ENCODE measurements at places on chromosomes 2 and 18.

- DNase-seq: no peak
These were observed 112.8 kb downstream of the SPTBN1 start for GRCh38 chr2:54568876-54569321.

DNA sequence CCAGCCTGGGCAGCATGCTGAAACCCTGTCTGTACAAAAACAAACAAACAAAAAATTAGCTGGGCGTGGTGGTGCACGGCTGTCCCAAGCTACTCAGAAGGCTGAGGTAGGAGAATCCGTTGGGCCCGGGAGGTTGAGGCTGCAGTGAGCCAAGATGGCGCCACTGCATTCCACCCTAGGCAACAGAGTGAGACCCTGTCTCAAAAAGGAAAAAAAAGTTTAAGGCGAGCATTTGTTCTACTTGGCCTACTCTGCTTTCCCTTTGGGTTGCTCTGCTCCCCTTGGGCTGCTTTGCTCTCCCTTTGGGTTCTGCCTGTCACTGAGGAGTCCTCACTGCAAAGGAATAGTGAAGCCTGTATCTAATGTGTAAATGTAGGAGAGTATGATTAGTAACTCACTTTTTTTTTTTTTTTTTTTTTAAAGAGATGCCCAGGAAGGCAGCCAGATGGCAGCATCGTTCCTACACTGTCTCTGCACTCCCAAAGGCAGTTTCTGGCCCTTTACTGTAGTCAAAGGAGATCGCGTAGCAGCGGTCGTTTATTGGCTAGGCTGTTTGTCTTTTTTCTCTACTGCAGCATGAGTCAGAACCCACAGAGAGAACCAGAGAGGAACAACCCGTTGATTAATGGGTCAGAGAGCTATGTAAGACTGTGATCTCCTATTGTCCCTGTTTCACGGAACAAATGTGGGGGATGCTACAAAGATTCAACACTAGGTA lies 118.3 kb upstream of the CWC22 start:
- DNase-seq: peak; percentile 97

DNA sequence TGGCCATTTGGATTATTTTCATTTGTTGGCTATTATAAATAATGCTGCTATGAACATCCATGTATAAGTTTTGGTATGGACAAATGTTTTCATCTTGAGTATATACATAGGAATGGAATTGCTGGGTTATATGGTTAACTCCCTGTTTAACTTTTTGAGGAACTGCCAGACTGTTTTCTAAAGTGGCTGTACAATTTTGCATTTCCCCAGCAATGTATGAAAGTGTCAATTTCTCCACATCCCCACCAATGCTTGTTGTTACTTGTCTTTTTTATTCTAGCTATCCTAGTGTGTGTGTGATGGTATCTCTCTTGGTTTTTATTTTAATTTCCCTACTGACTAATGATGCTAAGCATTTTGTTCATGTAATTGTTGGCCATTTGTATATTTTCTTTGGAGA lies 90.6 kb upstream of the CYP26B1 start:
- peak; percentile 25 for DNase-seq

DNA sequence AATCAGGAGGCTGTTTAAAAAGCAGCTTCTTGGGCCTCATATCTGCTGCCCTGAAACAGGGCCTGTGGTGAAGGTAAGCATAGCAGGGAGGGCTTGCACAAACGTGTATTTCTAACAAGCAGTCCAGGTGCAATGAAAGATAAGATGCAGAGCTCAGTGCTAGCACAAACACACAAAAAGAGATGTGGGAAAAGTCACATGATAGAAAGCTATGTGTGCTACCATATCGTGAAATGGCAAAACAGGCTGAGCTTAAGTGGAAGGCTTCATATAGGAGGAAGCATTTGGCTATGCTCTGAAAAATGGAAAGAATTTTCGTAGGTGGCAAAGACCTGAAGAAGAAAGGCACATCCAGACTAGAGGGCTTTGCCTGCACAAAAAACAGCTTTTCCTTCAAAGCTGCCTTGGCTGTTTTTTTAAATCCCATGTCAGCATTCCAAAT lies 10.2 kb downstream of the RSAD2 start:
- no peak for DNase-seq

DNA sequence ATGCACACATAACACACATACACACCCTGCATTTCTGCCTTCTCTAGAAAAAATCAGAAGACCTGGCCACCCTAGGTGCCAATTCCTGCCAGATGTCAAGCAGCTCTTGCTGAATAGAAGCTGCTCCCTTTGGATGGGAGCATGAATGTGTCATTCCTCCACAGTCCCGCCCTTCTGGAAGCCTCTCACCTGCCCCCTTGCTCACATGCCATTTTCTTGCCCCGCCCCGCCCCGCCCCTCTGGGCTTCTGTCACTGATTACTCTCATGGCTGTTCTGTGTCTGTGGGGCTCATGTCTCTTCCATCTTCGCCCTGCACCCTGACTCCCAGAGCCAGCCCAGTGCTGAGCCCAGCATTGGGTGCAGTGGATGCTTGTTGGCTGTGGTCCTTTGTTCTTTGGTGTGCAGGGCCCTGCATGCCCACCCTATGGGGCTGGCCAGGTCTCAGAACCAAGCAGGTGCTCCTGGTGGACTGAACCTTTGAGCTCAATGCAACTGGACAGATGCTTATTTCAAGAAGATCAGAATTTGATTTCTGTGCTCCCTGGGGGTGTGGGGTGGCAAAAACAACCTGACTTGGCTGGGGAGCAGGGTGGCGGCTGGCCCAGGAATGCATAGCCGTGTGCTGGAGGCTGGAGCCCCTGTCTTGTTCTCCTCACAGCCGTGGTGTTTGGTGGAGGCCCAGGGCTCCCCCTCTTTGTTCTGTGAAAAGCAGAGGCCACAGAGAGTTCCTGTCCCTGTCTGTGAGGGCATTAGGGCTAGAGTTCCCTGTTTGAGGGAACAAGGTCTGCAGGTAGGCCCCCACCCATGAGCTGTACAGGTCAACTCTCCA lies 140.6 kb upstream of the GLI2 start:
- DNase-seq: no peak

- DNase-seq: no peak
These were observed 408.9 kb upstream of the LRATD1 start for GRCh38 chr2:14223576-14223975.

Data from fibroblast of the aortic adventitia (primary cell).